ENCODE measurements at places on chromosomes 1 and 21.

GRCh38 chr1:55695151-55695550, 480.0 kb upstream of the USP24 start:
- ATAC-seq: no peak

- no peak for ATAC-seq
These were observed 10.7 kb downstream of the RNU5D-1 start for GRCh38 chr1:44720281-44720680.

DNA sequence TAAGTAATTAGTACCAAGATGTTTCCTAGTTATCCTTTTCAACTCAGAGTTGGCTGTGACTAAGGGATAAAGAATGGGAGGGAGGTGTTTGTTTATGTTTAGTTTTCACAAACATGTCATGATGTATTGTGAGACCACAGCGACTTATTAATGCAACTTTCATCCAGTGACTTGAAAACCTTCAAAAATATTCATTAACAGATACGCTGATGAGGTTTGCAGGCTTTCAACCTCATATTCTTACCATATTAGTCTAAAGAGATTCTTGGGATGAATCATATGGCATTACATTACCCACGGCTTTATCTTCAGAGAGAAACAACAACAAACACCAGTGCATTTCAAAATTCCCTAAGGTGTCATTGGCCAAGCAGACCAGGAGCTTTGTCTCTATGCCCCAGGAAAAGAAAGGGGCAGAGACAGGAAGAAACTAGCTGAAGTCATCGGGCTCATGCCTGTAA, 36.4 kb downstream of the PALMD start:
- no peak for ATAC-seq

- ATAC-seq: no peak
These were observed 5.2 kb upstream of the VSIG8 start for GRCh38 chr1:159867664-159868026.

DNA sequence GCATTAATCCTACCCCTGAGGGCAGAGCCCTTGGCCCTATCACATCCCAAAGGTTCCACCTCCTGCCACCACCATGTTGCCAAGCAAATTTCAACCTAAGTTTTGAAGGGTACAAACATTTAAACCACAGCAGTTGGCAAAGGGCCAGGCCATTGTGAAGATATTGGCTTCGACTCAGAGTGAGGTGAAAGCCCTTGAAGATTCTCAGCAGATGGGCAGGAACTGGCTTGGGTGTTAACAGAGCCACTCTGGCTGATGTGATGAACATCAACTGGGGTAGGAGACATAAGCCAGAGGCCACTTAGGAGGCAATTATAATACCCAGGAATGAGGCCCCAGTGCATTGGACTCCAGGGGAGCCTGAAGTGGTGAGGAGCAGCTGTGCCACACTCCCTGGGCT, 207.7 kb upstream of the KAZN start:
- no peak for ATAC-seq

DNA sequence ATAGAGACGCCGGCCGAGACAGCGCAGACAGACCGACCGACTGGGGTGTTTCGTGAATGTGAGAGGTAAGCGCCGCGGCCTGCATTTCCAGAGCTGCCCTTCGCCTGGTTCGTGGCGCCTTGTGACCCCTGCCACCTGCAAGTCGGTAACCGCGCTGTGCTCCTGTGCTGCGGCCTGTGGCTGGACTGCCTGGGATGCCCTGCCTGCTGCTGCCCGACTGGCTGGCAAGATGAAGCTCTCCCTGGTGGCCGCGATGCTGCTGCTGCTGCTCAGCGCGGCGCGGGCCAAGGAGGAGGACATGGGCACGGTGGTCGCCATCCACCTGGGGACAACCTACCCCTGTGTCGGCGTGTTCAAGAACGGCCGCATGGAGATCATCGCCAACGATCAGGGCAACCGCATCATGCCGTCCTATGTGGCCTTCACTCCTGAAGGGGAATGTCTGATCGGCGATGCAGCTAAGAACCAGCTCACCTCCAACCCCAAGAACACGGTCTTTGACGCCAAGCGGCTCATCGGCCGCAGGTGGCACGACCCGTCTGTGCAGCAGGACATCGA, 150.8 kb downstream of the RRAGC start:
- ATAC-seq: no peak

- no peak for ATAC-seq
These were observed 174.0 kb downstream of the TRABD2B start for GRCh38 chr1:47823040-47823808.

DNA sequence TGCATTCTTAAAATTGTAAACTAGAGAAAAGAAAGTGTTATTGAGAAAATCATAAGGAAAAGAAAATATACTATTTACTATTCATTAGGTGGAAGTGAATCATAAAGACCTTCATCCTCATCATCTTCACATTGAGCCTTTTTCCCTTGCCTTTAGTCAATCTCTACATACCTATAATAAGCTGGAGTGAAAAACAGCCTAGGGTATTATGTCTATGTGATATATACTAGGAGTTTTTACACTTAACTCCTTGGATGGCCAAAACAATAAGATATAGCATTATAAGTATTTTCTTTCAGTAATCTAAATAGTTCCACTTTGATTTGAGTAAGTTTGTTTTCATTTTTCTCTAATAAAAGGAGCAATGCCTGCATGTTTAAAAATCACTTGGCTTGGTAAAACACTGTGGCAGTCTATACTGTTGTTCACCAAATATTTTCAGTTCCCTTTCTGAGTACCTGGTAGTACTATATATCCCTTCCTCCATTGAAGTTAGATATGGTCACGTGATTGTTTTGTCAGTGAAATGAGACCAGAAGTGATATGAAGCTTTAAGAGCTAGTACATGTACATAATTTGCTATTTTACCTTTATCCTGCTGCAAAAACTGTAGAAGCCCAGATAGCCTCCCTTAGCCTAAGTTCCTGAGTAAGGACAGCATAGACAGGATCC, 78.3 kb downstream of the CLEC20A start:
- no peak for ATAC-seq

DNA sequence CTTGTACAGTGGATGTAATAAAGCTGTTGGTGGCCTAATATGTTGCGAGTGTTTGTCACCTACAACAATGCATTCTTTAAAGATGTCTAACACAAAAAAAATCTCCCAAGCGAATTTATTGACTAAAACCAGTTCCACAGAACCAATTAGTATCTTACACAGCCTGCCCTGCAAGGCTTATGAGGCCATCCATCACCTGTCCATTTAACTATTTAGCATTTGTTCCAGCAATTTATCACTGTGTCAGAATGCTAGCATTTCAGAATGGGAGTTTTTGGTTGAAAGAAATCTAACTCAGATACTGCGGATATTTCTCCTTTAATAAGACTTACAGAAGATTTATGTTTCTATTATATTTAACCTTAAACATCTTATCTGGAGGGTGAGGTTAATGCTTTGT, 831.1 kb upstream of the PRMT6 start:
- ATAC-seq: no peak

DNA sequence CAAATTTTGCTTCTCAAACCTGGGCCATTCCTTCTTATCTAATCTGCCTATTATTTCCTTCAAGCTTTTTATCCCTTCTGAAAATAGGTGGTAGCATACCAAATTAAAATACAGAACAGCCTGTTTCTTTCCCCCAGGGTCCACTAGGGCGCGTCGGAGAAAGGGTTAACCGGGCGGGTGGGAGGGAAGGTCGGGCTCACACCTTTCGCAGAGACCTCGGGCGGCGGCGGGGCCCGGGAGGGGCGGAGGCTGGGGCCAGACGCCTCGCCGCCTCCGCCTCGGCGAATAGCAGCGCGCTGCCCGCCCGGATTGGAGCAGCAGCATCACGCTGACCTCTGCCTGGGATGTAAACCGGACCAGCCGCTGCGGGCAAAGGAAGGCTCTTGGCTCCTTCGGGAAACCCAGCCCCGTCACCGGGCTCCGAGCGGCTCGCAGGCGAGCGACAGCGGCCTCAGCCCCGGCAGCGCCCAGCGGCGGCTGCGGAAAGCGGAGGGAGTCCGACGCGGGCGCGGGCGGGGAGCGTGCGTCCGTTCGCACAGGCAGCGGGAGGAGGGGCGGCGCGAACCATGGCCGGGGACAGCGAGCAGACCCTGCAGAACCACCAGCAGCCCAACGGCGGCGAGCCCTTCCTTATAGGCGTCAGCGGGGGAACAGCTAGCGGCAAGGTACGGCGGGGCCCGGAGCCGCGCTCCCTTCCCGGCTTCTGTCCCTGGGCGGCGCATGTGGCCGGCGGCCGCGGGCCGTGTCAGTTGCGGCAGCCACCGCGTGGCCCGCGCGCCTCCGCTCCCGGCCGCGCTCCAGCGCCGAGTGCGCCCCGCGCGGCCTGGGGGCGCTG, at the start of gene UCK2:
Gene UCK2, plus strand, starts transcription at position 347 of the 835 bp plus-strand sequence. Its CDS starts 220 bp downstream, at position 567.
- ATAC-seq: peak; percentile 86

DNA sequence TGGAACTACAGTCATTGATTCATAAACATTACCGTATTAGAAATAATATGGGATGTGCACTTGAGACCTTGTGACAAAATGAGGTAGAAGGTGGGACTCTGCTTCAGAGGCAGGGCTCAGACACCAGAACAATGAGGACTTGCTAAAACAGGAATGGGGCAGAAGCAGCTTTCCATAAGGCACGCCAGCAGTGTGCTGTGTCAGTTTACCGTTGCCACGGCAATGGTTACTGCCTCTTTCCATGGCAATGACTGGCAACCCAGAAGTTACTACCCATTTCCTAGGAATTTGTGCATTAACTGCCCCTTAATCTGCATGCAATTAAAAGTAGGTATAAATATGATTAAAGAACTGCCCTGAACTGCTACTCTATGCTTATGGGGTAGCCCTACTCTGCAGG, 169.0 kb downstream of the CHRM3 start:
- ATAC-seq: no peak

GRCh38 chr1:47323599-47324031, 9.7 kb upstream of the STIL start:
- no peak for ATAC-seq

- no peak for ATAC-seq
These were observed 25.5 kb downstream of the ENAH start for GRCh38 chr1:225627304-225627947.

DNA sequence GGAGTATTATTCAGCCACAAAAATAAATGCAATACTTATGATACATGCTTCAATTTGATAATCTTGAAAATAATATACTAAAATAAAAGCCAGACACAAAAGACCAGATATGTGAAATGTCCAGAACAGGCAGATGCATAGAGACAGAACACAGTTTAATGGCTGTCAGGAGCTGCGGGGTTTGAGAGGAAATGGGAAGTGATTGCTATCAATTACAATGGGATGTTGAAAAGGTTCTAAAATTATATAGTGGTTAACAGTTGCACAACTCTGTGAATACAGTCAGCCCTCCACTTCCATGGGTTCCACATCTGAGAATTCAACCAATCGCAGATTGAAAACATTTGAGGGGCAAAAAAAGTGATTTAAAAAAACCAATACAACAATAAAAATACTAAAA, 54.0 kb downstream of the LTN1 start:
- ATAC-seq: no peak

- ATAC-seq: no peak
These were observed 12.5 kb downstream of the AADACL3 start for GRCh38 chr1:12728391-12728790.

DNA sequence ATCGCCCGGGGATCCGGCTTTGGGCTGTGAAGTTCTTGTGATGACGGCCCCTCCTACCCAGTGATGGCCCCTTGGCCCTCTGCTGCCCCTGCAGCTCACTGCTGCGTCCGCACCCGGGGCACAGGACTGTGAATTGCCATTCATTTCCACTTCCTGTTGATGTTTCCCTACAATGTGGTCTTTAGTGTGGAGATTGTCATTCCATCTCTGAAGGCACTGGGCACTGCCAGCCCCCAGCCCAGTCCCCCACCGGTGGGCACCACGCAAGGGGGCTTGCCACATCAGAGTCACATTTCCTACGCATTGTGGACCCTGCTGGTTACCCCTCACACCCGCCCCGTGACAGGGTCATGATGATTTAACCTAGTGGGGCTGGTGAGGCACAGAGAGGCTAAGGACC, 2.5 kb upstream of the MX2 start:
- ATAC-seq: no peak

DNA sequence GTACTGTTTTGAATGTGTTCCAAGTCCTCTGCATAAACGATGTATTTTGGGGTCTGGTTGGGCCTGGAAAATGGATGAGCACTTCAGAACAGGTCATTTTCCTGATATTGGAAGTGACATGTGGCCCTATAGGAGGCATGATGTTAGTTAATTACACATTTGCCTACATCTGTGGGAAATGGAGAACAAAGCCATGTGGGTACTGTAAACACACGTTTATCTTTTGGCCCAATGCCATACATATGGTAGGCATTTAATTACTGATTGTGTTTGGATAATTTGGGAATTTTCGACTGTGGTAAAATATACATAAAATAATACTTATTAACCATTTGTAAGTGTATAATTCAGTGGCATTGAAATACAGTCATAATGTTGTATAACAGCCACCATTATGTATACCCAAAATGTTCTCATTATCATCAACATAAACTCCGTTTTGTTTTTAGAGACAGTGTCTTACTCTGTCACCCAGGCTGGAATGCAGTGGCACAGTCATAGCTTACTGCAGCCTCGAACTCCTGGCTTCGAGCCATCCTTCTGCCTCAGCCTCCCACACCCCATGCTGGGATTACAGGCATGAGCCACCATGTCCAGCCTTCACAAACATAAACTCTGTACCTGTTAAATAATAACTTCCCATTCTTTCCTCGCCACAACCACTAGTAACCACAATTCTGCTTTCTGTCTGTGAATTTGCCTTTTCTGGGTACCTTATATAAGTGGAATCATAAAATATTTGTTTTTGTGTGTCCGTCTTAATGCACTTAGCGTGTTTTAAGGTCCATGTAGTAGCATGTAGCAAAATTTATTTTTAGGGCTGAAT, 11.9 kb upstream of the RNPEP start:
- no peak for ATAC-seq

GRCh38 chr1:43531906-43532584, 1.4 kb downstream of the PTPRF start:
- no peak for ATAC-seq

DNA sequence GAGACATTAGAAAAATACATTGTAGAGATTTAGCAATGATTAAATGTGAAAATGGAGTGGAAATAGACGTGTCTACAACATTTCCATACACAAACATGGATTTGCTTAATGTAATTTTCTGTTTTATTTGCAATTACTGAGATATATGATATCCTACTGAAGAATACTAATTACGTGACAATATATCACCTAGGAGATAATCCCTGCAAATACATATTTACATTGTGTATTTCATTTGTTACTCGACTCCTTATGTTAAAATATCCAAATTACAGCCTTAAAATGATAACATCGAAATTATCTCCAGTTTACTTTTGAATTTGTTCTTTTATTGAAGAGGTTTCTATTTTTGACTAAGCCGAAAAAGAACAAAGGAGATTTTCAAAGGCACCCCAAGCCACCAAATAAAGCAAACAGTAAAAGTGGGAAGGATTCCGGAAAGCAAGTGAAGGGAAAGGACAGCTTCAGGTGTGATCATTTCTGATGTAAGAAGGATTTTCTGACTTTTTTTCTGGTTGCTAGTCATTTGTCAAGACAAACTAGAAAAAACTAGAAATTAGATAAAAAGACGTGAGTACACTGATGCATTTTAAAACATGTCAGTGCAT, 7.9 kb downstream of the LHX4 start:
- ATAC-seq: no peak

- no peak for ATAC-seq
These were observed 119.7 kb downstream of the LYPLAL1 start for GRCh38 chr1:219293410-219293809.
